CD4-positive, alpha-beta T cell treated with Interleukin-6 at 100 ng/mL for 8 hours (primary cell): ENCODE measurements at places on chromosomes 6 and 20.

- no peak for DNase-seq
Observed at GRCh38 chr20:41242807-41243206, 74.7 kb downstream of the ZHX3 start.

DNA sequence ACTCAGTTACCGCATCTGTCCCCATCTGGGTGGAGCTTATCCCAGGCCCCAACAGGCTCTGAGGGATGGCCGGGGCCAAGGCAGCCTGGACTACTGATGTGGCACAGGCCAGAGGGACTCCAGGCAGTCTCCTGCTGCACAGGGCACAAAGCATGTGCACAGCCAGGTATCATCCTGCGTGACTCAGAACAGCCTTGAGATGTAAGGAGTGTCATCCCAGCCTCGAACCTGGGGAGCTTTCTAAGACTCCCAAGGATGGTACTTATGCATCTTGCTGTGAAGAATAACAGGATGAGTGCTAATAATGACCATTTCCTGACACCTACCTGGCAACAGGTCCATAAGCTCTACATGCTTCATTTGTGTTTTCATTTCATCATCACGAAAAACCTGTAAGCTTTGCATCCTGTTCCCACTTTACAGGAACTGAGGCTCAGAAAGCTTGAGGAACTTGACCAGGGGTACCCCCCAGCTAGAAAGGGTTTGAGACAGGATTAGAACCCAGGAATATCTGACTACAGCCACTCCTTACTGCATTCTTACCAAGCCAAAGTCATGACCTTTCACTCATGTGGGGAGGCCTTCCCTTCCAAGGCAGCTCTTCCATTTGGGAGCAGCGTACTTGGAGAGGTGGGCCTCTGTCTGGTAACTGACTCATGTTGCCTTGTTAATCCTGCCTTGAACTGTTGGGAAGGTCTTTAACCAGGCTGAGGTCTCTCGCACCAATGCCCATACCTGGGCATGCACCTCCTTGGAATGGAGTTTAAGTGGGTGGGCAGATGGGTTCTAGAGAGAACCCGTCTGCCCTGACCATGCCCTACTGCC is 1.9 kb downstream of the TRIB3 start:
- DNase-seq = no peak

- no peak for DNase-seq
Observed at GRCh38 chr6:39199231-39199940, 29.9 kb downstream of the KCNK5 start.

DNA sequence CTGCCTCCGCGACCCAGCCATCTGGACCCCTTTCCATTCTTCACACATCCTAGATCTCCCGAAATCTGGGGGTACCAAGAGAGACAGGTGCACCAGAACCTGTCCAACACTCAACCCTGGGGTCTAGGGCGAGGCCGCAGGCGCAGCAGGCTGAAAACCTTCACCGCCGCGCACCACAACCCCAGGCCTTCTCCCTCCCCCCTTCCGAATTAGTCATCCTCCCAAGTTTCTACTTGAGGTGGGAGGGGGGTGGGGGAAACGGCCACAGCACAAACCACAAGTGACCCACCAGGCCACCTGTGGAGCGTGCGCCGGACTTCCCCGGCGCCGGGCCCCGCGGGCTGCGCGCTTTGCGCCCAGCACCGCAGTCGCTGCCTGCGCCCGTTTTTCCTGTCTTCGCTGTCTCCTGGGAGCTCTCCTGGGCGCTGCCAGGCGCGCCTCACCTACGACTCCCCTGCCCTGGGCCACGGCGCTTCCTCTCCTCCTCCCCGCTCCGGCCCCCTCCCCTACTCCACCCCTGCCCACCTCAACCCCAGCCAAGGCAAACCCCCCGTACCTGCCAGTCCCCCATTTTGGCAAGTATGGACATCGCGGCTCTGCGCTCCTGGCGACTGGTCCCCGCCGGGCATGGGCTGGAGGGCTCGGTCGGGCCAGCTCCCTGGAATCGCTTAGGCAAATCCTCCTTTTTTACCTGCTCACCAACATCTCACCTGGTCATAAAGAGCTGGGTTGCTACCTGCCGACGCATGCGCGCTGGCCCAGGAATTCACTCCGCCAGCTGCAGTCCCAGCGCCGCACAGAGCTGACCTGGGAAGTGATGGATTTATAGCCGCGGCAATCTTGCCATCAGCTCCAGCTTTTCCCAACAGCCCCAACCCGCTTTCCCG is 4.2 kb upstream of the TFAP2A start:
- DNase-seq = no peak

DNA sequence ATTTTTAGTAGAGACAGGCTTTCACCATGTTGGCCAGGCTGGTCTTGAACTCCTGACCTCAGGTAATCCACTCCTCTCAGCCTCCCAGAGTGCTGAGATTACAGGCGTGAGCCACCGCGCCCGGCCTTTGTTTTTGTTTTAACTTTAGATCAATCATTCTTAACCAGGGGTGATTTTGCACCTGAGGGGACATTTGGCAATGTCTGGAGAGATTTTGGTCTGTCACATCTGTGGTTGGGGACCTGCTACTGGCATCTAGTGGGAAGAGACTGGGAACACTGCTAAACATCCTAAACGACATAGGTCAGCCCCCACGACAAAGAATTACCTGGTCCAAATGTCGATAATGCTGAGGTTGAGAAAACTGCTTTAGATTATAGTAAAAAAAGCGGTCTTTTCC is 82.3 kb downstream of the C6orf52 start:
- DNase-seq = no peak

GRCh38 chr6:150426198-150426597 is 57.4 kb downstream of the IYD start:
- DNase-seq = no peak

- no peak for DNase-seq
Observed at GRCh38 chr6:161481786-161482516, 208.1 kb upstream of the AGPAT4 start.

GRCh38 chr20:33162753-33163152 is 5.2 kb upstream of the BPIFA2 start:
- no peak for DNase-seq

DNA sequence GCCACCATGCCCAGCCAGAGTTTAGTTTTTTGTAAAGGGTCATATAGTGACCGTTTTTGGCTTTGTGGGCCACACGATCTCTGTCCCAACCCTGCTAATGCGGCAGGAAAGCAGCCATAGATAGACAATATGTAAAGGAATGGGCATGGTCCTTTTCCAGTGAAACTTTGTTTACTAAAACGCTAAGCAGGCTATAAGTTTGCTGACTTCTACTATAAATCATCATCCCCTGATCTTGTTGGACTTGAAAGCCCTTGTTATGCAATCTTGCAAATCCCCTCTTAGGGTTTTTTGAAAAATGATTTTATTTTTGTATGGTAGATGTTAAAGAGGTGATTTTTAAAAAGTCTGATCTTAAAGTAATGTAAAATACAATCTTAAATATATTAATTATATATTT is 63.6 kb downstream of the CBFA2T2 start:
- DNase-seq = no peak

DNA sequence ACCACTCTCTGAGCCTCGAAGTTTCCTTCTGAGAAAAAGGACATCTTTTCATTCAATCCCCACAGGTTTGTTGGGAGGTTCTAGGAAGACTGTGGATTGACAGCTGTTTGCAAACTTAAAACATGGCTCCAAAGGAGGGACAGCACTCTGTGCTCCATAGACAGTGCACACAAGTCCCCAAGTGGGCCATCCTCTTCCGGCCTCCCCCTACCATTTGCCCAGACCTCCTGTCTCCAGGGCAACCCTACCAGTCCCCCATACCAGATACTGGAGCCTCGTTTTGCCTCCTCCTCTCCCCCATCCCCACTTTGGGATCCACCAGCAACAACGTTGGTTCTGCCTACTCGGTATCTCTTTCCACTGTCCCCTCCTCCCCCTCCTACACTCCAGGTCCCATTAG is 8.5 kb upstream of the DLGAP4 start:
- DNase-seq = no peak

- DNase-seq = no peak
Observed at GRCh38 chr20:49937027-49937929, 1.1 kb downstream of the RNF114 start.

DNA sequence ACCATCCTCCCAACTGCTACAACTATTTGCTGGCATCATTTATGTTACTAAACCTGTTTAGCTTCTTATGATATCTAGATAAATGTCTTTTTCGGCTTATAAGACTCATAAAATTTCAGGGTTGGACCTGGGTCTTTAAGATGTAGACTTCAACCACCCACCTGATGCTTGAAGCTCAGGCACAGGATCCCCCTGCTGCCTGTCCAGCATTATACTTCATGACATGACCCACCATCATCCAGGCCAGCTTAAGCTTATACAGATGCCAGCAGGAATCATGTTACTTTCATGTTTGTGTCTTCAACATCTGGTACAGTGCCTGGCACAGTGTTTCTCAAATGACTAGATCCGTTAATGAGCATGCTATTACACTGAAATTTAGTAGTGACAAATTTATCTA is 47.4 kb downstream of the SLC17A5 start:
- DNase-seq = no peak

DNA sequence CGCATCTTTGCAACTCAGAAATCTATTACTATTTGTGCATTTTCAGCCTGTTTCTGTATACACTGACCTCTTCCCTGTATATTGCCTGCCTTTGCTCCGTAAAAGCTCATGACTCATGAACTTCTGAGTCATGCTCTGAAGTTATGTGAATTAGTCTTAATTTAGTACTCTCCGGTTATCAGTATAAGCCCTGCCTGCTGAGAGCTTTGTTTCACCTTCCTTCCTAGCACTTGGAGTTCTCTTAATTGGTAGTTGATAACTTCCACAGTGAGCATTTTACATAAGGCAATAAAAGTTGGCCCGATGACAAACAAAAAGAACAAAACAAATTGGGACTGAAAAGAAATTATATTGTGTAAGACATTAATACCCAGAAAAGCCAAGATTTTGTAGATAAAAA is 231.4 kb downstream of the GJA1 start:
- no peak for DNase-seq

DNA sequence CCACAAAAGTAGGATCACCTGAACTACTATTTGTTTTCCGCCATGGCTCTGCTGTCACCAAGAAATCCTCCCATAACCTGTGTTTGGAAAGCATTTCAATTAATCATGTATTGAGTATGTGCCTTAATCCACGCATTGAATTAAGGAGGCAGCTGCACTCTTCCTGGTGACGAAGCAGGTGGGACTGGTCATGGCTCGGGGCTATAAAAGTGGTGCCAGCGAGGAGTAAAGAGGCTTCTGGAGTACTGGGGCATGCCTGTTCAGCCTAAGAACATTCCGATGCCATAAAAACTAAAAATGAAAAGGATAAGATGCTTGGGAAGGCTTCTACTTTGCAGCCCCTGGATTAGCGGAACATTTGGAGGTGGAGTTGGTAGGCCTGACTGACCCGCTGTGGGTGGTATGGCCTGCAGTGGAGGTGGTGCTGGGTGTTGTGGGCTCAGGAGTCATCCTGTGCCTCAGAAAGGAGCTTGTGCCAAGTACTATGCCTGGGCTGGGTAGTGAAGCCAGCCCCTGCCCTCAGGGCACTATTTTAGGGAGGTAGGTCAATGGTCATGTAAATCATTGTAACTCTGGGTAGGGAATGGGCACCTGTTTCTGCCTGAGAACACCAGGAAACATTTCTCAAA is 110.5 kb downstream of the B3GAT2 start:
- no peak for DNase-seq

GRCh38 chr6:6741264-6741663 is 152.7 kb downstream of the LY86 start:
- DNase-seq = no peak

DNA sequence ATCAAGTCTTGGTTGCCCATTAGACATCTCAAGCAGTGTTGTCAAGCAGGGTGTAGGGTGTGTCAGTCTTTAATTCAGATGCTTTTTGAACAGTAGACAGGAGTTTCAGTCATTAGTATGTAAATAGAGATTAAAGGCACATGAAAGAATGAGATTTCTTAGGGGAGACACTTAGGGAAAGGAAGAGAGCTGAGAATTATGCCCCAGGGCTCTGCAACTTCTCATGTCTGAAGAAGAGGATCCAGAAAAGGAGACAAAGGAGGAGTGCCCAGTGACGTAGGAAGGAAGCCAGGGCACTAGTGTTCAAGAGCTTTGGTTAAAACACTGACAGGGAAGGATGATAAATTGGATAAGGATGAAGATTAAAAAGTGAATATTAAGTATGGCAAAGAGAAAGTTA is 569.7 kb downstream of the NKAIN2 start:
- no peak for DNase-seq

GRCh38 chr6:157611406-157611805 is 211.6 kb upstream of the SNX9 start:
- no peak for DNase-seq

DNA sequence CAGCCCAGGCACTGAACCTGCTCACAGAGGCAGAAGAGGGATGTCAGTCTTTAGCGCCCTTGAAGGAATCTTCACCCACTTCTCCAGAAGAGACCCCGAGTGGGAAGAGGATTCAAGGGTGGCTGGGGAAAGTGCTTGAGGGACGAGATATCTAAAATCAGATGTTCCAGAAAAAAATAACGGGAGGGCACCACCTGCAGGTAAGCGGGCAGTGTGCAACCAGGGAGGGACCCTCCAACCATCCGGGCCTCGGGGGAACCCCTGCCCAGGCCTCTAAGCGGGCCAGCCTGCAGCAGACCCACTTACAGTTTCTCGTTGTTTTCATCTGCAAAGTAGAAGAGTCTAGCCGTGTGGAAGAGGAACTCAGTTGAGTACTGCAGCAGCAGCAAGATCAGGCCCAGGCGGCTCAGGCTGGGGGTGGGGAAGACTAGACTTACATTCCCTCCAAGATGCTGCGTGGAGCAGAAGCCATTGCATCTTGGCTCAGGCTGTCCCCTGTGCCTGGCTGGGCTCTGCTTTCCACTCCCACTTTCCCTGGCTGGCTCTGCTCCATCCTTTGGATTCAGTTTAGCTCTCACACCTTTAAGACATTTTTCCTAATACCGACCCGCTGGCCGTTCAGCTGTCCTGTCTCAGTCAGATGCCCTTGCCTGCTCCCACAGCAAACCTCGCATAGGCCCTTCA is 71.0 kb downstream of the TRAM2 start:
- no peak for DNase-seq

- DNase-seq = no peak
Observed at GRCh38 chr6:153167061-153167891, 36.2 kb upstream of the RGS17 start.

DNA sequence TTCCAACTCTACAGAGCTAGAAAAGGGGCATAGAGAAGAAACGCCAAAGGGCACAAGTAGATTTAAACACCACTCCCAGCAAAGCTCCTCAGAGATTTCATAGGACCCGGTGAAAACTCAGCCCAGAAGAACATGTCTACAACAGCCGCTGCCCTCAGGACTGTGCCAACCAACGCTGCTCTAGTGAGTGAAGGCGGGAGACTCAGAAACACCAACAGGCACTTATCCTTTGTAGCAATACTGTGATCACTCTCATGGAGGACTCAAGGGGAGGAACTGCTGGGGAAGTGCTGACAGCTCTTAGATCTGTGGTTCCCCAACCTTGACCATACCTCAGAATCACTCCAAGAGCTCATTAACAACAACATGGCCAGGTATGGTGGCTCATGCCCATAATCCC is 39.5 kb downstream of the STAU1 start:
- no peak for DNase-seq

DNA sequence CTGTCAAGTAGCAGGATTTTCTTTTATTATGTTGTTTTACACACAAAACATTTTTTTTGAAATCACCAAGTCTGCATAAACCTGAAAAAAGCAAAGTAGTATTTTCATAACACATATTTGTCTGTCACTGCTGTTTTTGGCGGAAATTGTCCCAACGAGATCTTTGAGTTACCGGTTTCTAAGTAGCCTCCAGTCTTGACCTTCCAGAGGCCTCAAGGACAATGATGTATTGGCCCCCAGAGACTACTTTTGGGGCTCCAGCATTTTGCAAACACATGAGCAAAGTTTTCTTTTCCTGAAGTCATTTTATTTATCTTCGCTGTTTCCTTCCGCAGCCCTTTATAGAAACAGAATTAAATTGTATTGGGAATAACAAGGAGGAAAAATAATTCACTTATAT is 862.6 kb downstream of the KIF16B start:
- DNase-seq = no peak
